ENCODE measurements at places on chromosomes 11 and 22. TPM values are rescaled to one million over a fixed set of nuclear protein-coding genes. Genes with fewer than 3 reads are reported as not detected.

XPNPEP3 gene
- total RNA-seq: 12.9 TPM

DNA sequence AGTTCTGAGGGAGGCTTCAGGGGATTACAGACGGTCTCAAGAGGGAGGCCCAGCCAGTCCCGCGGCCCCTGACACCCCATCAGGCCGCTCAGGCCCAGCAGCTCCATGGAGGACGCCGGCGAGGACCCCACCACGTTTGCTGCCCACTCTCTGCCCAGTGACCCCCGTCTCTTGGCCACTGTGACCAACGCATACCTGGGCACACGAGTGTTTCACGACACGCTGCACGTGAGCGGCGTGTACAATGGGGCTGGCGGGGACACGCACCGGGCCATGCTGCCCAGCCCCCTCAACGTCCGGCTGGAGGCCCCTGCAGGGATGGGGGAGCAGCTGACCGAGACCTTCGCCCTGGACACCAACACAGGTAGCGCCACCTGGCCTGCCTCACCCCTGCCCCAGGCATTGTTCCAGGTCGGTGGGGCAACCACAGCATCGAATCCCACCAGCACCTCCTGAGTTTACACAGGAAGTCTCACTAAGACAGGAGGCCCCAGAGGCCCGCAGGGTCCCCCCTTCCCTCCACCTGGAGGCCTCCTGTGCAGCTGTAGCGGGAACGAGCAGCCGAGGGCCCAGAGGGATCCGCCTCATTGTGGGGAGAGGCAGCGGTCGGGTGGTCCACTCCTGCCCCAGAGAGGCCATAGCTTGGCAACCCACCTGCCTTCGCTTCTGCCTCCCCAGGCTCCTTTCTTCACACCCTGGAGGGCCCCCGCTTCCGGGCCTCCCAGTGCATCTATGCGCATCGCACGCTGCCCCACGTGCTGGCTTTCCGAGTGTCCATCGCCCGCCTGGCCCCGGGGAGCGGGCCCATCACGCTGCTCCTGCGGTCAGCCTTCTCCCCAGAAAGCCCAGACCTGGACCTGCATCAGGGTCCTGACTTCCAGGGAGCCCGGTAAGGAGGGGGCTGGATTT is 1.0 kb downstream of the PGGHG start:
- peak overlapping the region; percentile 87 for H3K27ac ChIP-seq
- H3K4me1 ChIP-seq: peaks cover 22% of the 10 kb centered on the region
- H3K4me3 ChIP-seq: peak overlapping the region; percentile 69

TTC36 gene
- total RNA-seq: 9.0 TPM

- no peaks in the 10 kb centered on the region for H3K27me3 ChIP-seq
- no peak overlapping the region for H3K4me3 ChIP-seq
- no peak overlapping the region for H3K27ac ChIP-seq
- no peaks in the 10 kb centered on the region for H3K4me1 ChIP-seq
Observed at GRCh38 chr11:10978198-10978597, 120.3 kb upstream of the ZBED5 start.

DNA sequence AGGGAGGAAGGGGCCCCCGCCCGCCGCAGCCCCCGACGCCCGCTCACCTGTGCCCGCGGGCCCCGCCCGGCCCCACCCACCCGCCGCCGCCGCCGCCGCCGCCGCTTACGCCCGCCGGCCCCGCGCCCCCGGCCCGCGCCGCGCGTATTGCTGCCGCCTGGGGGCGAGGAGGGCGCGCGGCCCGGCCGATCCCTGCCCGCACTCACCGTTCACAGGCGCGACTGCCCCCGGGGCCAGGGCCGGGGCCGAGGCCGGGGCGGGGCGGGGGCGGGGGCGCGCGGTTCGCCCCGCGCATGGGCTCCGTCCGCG is 212 bp downstream of the HRAS start:
- DNase-seq: no peak
- peaks cover 34% of the 10 kb centered on the region for H3K4me1 ChIP-seq
- peak overlapping the region; percentile 93 for H3K4me3 ChIP-seq
- H3K27ac ChIP-seq: peak overlapping the region; percentile 78
- peaks cover 34% of the 10 kb centered on the region for H3K36me3 ChIP-seq

TMEM121B gene
- total RNA-seq: 0.84 TPM

DNA sequence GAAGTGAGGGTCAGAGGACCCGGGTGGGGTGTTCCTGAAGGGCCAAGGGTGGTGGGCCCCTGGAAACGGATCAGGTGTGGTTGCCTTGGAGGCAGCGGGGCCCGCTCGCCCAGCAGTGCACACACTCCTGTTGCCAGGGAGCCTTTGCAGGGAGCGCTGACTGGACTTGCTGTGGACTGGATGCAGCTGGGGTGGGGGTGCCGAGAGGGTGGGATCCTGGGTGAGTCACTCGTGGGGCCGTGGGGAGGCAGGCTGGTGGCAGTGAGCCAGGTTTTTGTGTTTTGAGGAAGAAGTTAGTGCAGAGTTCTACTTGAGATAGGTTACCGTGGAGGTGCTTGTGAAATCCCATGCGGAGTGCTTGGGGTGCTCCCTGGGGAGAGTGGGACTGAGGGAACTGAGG is 1.3 kb downstream of the MRPL23 start:
- H3K4me1 ChIP-seq: no peaks in the 10 kb centered on the region
- no peaks in the 10 kb centered on the region for H3K36me3 ChIP-seq
- H3K27me3 ChIP-seq: no peaks in the 10 kb centered on the region

DNA sequence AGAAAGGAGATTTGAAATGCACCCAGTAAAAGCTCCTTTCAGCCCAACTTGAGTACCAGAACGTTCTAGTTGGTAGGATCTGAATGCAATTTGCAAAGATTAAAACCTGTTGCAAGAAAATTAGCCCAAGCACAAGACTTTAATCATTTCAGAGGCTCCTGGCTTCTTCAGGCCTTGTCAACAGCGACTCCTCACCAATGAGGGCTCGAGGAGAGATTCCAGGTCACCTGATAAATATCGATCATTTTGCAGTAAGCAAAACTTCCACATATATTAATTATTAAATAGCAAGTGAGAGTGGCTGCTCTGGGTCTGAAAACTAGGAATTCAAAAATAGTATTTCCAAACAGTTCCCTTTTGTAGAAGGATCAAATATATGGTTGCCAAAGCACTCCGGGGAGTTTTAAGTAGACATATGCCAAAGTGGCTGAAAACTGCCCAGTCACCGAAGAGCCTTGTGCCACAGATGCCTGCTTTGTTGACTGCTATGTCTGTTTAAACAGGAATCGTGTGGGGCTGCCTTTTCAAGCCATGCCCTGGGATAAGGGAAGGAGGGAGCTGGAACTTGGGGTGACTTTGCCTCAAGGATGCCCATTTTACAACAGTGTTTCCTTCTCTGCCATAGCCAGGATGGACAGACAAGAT is 64.0 kb downstream of the CSNK2A3 start:
- H3K4me3 ChIP-seq: no peak overlapping the region
- H3K27me3 ChIP-seq: no peaks in the 10 kb centered on the region
- H3K27ac ChIP-seq: no peak overlapping the region
- H3K4me1 ChIP-seq: peaks cover 5% of the 10 kb centered on the region
- H3K36me3 ChIP-seq: no peaks in the 10 kb centered on the region
- DNase-seq: no peak

- no peaks in the 10 kb centered on the region for H3K4me1 ChIP-seq
- no peak for DNase-seq
- H3K36me3 ChIP-seq: no peaks in the 10 kb centered on the region
Observed at GRCh38 chr11:75654314-75654713, 14.5 kb downstream of the MAP6 start.

CLMP gene
- 89.0 TPM for total RNA-seq

GRCh38 chr11:15938121-15938611 is 418.2 kb downstream of the SOX6 start:
- no peaks in the 10 kb centered on the region for H3K36me3 ChIP-seq
- no peak for DNase-seq
- no peaks in the 10 kb centered on the region for H3K4me1 ChIP-seq
- no peak overlapping the region for H3K4me3 ChIP-seq

NCAM1 gene
- 121 TPM for total RNA-seq

DNA sequence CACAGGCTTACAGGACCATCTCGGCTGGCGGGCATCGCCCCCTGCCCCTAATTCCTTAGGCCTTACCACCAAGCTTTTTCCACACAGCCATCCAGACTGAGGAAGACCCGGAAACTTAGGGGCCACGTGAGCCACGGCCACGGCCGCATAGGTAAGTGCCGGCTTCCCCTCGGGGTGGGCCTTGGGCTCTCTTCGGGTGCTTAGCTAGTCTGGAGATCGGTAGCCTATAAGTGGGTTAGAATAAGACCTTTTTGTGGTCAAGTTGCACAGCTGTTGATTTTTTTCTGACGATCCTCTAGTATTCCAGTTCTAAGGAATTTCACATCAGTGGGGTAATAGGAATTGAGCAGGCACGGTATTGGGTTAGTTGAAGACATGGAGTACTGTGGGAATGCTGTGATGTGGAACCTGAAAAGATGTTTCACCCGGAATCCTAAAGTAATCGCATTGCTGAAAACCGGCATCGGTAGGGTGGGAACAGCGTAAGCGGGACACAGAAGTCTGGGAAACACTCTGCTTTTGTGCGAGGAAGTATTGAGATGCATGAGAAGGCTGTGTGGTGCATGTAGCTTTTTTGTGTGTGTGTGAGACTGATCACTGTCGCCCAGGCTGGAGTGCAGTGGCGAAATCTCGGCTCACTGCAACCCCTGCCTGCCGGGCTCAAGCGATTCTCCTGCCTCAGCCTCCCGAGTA is 669 bp downstream of the RPL27A start:
- no peaks in the 10 kb centered on the region for H3K36me3 ChIP-seq
- H3K4me1 ChIP-seq: peaks cover 4% of the 10 kb centered on the region
- H3K27me3 ChIP-seq: no peaks in the 10 kb centered on the region
- no peak for DNase-seq
- H3K4me3 ChIP-seq: peak overlapping the region; percentile 99

CCDC73 gene
- total RNA-seq: 0.60 TPM

- H3K27ac ChIP-seq: no peak overlapping the region
- DNase-seq: peak; percentile 98
- no peaks in the 10 kb centered on the region for H3K27me3 ChIP-seq
- peaks cover 77% of the 10 kb centered on the region for H3K36me3 ChIP-seq
- H3K4me3 ChIP-seq: no peak overlapping the region
Observed at GRCh38 chr22:19909350-19910179, 32.0 kb upstream of the COMT start.

- no peaks in the 10 kb centered on the region for H3K27me3 ChIP-seq
- DNase-seq: no peak
- H3K36me3 ChIP-seq: no peaks in the 10 kb centered on the region
Observed at GRCh38 chr11:79265756-79266322, 175.0 kb downstream of the TENM4 start.

- no peaks in the 10 kb centered on the region for H3K36me3 ChIP-seq
- no peak overlapping the region for H3K4me3 ChIP-seq
- DNase-seq: no peak
- H3K27me3 ChIP-seq: no peaks in the 10 kb centered on the region
- H3K27ac ChIP-seq: no peak overlapping the region
Observed at GRCh38 chr11:130458410-130458729, 9.9 kb downstream of the ADAMTS15 start.

- H3K27me3 ChIP-seq: peaks cover 32% of the 10 kb centered on the region
- no peak for DNase-seq
- H3K4me1 ChIP-seq: peaks cover 8% of the 10 kb centered on the region
- H3K36me3 ChIP-seq: no peaks in the 10 kb centered on the region
Observed at GRCh38 chr11:66420671-66421476, at the start of gene NPAS4. Gene NPAS4 (plus strand): TSS chr11:66421035. CDS start chr11:66421180, 145 bp downstream.

BIK gene
- not detected for total RNA-seq

GRCh38 chr11:76064192-76064591 is 142.1 kb downstream of the WNT11 start:
- H3K4me3 ChIP-seq: no peak overlapping the region
- H3K36me3 ChIP-seq: no peaks in the 10 kb centered on the region
